ENCODE measurements at places on chromosomes 16 and 17. TPM values are rescaled to one million over a fixed set of nuclear protein-coding genes. Genes with fewer than 3 reads are reported as not detected.

The LASP1 gene
- total RNA-seq, result 395 TPM

The SOX9 gene
- 33.8 TPM for total RNA-seq

The USP43 gene
- 5.3 TPM for total RNA-seq

The SULT1A4 gene
- 1.9 TPM for total RNA-seq

The PDIA2 gene
- 1.2 TPM for total RNA-seq

The ACBD4 gene
- 3.9 TPM for total RNA-seq

The NOL3 gene
- 9.5 TPM for total RNA-seq

The HOXB6 gene
- not detected for total RNA-seq

DNA sequence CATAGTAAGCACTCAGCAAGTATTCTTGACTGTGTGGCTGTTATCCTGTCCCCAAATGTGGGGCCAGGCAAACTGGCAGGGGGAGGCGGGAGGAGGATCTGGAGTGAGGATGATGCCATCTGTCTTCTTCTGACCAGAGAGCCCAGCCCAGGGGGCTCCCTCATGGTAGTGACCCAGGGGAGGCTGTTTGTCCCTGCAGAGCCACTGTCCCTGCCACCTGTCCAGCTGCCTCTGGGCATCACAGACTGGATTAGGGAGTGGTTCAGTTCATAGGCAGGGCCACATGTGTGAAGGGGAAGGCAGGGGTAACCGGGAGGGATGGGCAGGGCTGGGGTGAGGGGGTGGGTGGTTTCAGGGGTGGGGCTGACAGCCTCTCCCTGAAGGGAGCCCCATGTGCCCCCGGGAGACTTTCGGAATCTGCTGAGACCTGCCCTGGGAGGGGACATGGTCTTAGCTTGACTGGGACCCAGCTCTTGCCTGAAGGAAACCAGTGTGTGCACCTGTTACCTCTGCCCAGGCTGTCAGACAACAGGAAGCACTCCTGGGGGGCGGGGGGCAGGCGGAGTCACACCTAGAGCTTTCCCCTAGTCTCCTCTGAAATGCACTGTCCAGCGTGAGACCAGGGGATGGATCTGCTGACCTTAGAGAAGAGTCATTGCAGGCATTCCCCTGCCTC is 15.2 kb downstream of the ARHGAP23 start:
- DNase-seq, result no peak

- DNase-seq, result peak; percentile 86
These were observed 125.3 kb downstream of the ANKRD11 start for GRCh38 chr16:89365044-89365467.

- peak; percentile 50 for DNase-seq
These were observed 2.4 kb upstream of the SOCS7 start for GRCh38 chr17:38349097-38349730.

- DNase-seq, result no peak
These were observed 83.8 kb upstream of the PMFBP1 start for GRCh38 chr16:72255786-72256185.

DNA sequence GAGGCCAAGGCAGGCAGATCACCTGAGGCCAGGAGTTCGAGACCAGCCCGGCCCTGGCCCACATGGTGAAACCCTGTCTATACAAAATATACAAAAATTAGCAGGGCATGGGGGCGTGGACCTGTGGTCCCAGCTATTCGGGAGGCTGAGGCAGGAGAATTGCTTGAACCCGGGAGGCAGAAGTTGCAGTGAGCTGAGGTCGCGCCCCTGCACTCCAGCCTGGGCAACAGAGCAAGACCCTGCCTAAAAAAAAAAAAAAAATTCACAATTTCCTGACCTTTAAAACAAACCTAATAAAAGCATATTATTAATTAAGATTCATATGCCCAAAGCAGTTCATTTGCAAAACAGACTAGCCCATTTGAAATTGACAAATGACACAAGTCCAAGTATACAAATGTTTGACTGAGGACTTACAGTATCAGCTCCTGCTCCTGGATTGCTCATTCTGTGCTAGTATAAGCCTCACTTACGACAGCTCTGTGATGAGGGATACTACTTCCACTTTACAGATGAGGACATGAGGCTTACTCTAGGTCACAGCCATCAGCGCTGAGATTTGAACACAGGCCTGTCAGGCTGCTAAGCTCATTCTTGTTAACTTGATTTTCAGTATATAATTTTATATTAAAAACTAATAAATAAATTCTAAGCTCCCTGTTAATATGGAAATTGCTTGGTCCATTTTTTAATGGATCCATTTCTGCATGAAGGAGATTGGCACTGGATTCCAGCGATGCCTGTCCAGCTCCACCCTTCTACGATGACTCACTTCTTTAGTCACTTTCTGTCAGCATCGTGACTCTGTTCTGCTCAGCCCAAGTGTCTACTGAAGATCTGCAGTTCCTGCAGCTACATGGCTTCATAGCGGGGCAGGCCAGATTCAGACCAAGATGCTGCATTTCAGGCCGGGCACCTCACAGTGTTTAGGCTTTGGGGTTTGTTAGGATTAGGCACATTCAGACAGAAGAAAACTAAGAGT is 88.2 kb downstream of the WDR59 start:
- DNase-seq, result peak; percentile 63

Data from astrocyte (in vitro differentiated cells and primary cell).